Tibial nerve (tissue), 4 donors: ENCODE measurements at places on chromosomes 4 and X.

DNA sequence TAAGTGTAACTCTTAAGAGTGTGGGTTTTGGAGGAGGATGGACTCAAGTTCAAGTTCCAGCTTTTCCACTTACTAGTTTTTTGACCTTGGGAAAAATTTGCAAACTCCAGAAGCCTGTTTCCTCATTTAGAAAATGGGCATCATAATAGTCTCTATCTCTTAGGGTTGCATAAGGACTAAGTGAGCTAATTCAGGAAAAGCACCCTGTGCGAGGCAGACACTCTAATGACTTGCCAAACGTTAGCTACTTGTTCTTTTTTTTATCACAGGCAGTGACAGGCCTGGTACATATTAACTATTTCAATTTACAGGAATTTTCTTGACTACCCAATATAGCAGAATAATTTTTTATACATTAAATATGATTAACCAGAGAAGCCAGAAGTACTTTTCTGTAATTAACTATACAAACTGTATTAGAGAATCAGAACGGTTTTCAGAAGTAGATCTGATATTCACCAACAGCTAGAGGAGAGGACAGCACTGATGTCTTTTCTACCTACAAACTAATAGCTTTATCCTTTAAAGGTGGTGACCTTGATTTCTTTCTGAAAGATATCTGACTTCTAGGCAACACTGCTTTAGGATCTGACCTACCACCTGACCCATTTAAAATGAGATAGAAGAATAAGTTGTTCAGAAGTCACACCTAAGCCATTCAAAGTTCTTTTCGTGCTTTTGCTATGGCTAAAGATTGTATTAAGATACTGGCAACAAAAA, 139.6 kb upstream of the HAND2 start:
- DNase-seq: no peak

DNA sequence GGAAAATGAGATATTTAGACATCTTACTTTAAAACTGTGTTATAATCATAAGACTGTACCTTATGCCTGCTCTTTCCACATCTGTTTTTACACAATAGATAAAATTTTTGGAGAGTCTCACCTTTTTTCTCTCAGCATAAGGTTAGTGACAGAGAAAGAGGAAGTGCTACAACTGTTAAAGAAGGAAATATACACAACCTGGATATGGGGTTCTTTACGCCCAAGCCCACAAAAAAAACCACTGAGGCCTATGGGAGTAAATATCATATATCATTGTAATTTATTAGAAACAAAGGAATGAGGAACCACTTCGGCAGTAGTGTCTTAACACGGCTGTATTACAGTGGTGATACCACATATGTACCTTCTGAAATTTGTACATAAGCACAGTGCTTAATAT, 265.9 kb upstream of the GK2 start:
- DNase-seq: no peak

DNA sequence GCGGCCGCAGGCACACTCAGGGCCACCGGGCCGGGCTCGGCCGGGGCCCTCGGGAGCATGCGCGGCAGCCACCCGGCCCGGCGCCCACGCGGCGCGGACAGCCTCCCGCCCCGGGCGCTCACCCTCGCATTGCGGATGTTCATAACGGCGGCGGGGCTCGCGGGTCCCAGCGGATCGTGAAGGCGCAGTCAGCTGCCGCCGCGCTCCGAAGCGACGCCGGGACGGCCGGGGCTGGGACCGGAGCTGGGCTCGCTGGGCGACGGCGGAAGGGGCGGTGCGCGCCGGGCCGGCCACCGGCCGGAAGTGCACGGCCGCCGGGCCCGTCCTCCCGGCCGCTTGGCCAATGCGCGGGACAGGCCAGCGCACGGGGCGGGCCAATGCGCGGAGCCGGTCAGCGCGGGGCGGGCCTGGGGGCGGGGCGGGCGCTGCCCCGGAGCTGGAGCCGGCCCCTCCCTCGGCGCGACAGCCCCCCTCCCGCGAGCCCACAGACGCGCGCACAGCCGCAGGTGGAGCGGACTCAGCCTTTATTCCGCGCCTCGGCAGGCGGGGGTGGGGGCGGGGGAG, at the start of gene NAA10:
TSS of gene NAA10 (minus strand) at position 276 of the 564 bp plus-strand sequence. CDS start at position 143, 133 bp downstream.
- no peak for DNase-seq

GRCh38 chr4:59339631-59340030, 1860.5 kb upstream of the ADGRL3 start:
- DNase-seq: no peak

DNA sequence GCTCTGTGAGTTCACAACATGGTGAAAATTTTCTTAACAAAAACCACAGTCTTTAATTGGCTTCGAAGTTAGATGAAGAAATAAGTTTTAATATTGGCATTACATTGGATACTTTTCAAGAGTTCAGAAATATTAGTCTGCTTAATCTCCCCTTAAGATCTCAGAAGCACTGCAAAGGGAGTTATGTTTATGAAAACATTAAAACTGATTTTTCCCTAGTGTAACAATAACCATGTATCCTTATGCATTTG, 1.5 kb downstream of the SETD7 start:
- DNase-seq: no peak

GRCh38 chrX:132169554-132169953, 41.7 kb upstream of the FRMD7 start:
- no peak for DNase-seq
